ENCODE measurements at places on chromosomes 4 and X.

DNA sequence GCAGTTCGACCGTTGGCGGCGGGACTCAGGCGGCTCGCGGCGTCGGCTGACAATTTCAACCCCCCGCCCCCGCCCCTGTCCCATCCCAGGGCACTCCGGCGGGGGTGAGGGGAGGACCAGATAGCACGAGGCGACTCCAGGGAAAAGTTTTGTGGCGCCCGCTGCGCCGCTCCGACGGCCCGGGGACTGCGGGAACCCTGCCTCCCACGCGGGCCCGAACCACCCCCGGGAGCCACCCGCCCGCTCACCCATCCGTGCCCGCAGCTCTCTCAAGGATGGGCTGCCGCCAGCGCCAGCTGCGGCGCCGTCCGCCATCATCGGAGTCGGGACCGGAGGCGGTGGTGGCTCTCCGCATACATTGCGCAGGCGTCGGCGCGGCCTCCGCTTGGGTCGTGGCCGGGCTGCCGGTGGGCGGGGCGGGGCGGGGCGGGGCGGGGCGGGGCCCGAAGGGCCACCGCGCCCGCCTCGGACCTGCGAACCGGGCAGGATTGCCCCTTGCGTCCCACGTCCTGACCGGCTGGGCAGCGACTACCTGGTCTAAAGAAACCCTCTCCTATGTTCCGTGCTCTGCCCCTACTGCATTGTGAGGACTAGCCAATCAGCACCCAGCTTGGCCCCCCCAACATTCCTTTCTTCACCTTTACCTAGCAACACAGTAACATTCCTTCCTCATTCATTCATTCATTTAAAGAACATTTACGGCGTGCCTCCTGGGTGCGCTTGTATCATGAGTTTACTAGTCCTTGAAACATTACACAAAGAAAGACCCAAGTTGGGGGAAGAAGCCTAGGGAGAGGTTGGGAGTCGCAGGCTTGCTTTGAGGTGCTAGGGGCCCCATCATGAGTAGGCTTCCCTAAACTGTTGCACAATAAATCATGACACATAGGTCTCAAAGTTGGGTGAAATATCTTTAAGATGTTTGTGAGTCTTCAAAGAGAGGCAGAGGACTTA is at the start of gene MAP7D3:
TSS of gene MAP7D3 (minus strand) at position 360 of the 951 bp plus-strand sequence. CDS start at position 318, 42 bp downstream.
- DNase-seq = no peak

DNA sequence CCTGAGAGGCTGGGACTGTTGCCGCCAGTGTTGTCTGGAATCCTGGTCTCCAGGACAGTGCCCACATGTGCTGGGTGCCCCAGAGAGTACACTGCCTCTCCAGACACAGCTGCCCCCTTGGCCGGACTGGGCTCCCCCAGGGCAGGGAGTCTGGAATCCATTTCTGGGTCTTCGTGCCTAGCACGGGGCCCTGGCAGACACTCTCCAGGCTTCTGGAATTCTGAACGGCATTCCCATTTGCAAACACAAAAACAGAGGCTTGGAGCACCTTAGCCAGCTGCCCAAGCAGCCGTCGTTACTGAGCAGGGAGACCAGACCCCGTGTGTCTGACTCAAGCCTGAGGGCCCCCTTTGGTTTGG is 20.8 kb downstream of the HMX1 start:
- no peak for DNase-seq

DNA sequence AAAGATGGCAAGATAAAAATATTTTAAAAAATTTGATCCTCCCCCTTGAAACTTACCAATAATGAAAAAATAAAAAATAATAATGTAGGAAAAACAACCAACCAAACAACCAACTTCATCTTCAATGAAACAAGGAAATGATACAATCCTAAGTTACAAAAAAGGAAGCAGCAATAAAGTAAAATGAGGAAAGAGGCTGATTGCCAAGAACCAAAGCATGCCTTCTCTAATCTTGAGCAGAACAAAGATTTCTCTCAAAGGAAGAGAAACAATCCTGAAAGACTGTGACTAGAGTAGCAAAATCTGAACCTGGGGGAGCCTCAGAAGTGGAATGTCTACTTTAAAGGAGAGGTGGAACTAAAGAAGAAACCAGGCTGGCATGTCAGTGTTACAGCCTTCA is 10.9 kb upstream of the WDFY3 start:
- no peak for DNase-seq

DNA sequence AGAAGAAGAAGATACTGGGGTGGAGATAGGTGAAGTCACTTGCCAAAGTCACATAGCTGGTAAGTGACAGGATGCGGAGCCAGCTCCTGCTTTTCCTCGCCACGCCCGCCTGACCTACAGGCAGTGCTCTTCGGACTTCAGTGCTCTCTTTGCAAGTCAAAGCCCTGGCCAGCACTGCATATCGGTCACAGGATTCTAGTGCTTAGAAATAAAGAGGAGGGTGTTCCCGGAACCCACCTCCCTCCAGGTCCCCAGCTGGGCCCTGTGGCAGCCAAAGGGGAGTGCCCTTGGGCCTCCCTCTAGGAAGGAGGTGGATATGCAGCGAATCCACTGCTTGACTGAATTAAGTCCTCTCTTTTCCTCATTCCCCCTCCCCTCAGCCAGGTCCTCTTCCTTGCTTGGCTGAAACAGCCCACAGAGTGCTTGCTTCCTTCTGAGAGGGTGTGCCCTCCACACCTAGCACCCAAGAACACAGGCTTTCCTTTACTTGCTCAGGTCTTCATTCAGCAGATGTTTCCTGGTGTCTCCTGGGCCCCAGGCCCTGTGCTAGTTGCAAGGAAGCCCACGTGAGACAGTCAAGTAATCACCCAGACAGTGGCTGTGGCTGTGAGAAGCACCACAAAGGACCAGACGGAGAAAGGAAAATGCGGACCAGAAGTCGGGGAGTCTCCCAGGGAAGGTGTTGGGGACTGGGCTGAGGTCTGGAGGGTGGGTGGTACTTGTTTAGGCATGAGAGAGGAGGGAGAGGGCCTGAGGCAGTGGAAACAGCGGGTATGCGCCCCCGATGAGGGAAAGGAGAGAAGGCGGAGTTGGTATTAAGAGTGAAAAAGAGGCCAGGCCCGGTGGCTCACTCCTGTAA is 14.0 kb upstream of the HMGB3 start:
- peak; percentile 40 for DNase-seq
